ENCODE measurements at places on chromosomes 13 and 19.

DNA sequence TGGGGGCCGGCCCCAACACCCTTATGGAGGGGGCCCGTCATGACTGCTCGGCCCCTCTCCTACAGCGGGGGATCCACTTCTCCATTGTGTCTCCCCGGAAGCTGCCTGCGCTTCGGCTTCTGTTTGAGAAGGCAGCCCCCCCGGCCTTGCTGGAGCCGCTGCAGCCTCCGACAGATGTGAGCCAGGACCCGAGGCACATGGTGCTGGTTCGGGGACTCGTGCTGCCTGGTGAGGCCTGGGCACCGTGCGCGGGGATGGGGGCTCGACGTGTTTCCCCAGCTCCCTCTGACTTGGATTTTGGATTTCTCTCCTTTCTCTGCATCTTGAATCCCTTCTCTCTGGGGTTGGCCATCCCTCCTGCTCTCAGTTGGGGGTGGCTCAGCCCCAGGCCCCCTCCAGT, 11.6 kb downstream of the MED25 start:
- no peak for DNase-seq

DNA sequence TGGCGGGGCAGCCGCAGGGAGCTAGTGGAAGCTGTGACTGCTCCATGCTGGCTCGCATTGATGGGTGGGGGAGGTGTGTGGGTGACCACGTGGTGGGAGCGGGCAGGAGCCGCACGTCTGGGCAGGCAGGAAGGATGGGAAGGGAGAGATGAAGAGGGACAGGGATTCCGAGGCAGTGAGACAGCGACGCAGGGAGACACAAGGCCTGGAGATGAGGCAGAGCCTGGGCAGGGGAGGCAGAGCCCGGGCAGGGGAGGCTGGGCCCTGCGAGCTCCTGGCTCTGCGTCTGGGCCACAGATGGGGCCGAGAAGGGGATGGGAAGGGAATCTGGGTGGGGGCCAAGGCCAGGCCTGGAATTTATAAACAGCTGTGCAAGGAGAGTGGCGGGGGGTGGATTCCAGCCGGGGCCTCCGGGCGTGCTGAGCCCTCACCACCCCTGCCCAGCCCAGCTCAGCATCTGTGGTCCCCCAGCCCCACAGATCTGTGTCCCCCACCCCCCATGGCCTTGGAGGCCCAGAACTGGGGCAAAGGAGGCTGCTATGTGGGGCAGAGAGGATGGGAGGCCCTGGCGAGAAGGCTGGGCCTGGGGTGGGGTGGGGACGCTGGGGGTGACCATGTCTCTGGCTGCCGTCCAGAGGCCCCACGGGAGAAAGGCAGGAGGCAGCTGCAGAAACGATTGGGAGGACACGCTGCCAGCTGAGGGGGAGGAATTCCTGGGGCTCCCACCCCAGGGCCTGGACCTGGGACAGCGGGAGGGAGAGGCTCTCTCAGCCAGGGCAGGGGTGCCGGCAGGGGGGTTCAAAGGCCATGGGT, 6.0 kb downstream of the EHD2 start:
- peak; percentile 76 for DNase-seq

- no peak for DNase-seq
These were observed 56.0 kb upstream of the DOCK9 start for GRCh38 chr13:99033814-99034213.

DNA sequence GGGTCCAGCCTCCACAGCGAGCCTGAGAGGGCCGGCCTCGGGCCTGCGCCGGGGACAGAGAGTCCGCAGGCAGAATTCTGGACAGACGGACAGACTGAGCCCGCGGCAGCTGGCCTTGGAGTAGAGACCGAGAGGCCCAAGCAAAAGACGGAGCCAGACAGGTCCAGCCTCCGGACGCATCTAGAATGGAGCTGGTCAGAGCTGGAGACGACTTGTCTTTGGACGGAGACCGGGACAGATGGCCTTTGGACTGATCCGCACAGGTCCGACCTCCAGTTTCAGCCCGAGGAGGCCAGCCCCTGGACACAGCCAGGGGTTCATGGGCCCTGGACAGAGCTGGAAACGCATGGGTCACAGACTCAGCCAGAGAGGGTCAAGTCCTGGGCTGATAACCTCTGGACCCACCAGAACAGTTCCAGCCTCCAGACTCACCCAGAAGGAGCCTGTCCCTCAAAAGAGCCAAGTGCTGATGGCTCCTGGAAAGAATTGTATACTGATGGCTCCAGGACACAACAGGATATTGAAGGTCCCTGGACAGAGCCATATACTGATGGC, 490 bp downstream of the ITPKC start:
- DNase-seq: no peak

DNA sequence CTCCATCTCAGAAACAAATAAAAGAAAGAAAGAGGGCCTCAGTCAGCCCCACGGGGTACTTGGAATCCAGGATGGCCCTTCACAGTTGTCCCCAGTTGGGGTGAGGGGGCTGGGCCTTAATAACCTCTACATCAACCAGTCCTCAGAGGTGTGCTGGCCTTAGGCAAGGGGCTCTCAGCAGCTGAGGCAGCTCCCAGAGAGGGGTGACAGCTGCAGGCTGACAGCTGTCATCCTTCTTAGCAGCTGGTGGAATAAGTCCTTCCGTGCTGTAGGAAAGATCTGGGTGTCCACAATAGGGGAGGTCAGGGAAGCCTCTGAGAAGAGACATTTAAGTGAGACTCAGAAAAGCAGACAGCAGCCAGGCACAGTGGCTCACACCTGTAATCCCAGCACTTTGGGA, 7.4 kb downstream of the BCAM start:
- DNase-seq: no peak

GRCh38 chr13:75147946-75148345, 334.0 kb downstream of the TBC1D4 start:
- DNase-seq: no peak

- DNase-seq: no peak
These were observed 16.6 kb downstream of the ADAMTS10 start for GRCh38 chr19:8593931-8594330.

- DNase-seq: no peak
These were observed 205.0 kb upstream of the RFC3 start for GRCh38 chr13:33612641-33613638.

GRCh38 chr13:100680131-100680530, 5.5 kb upstream of the TMTC4 start:
- no peak for DNase-seq

DNA sequence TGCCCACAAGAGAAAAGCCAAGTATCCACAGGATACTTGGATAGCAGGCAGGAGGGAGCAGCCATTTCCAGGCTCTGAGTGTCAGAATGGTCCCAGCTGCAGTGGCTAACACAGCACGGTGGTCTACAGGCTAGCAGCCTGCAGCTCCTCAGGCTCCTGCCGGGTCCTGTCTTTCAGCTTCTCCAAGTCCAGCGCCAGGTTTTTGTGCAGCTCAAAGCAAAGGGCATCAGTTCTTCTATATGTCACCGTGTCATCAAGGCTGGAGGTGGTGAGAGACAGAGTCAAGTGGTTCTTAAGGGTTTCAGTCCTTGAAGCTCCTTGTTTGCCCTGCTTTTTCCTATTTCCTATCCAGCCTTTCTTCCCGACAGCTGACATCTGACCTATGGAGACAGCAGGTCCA, 188.6 kb downstream of the NUFIP1 start:
- no peak for DNase-seq

DNA sequence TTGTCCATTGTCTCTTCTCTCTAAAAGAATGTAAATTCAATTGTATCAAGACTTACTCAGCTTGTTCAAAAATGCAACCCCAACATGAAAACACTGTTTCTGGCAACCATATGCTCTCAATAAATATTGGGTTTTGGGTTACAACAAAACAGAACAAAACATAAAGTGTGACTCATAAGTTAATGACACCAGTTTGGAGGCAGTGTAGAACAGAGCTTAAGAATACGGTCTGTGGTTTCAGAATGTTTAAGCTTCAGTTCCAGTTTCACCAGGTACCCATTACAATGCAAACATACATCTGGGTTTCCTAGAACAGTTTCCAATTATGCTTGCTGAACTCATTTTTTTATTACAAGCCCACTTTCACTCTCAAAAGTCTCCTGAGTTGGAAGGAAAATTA, 285.8 kb upstream of the PCDH9 start:
- DNase-seq: no peak

- DNase-seq: no peak
These were observed 117.0 kb upstream of the SOX21 start for GRCh38 chr13:94829185-94829836.

GRCh38 chr19:31880283-31880682, 465.1 kb upstream of the ZNF507 start:
- DNase-seq: no peak

DNA sequence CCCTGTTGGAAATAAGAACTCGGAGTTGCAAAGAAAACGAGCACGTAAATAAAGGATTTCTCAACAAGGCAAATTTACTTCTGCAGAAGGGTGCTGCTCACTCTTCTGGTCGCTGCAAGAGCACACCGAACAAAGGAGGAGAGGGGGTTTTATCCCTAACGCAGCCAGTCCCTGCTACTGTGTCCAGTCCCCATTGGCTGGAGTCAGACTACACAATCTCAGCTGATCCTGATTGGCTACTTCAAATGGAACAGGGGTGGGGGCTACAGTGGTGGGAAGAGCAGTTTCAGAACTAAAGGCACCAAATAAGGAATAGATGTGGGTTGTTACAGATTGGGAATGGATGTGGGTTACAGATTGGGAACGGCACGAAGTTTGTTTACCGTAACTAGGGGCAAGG, 63.9 kb upstream of the MCF2L start:
- no peak for DNase-seq

DNA sequence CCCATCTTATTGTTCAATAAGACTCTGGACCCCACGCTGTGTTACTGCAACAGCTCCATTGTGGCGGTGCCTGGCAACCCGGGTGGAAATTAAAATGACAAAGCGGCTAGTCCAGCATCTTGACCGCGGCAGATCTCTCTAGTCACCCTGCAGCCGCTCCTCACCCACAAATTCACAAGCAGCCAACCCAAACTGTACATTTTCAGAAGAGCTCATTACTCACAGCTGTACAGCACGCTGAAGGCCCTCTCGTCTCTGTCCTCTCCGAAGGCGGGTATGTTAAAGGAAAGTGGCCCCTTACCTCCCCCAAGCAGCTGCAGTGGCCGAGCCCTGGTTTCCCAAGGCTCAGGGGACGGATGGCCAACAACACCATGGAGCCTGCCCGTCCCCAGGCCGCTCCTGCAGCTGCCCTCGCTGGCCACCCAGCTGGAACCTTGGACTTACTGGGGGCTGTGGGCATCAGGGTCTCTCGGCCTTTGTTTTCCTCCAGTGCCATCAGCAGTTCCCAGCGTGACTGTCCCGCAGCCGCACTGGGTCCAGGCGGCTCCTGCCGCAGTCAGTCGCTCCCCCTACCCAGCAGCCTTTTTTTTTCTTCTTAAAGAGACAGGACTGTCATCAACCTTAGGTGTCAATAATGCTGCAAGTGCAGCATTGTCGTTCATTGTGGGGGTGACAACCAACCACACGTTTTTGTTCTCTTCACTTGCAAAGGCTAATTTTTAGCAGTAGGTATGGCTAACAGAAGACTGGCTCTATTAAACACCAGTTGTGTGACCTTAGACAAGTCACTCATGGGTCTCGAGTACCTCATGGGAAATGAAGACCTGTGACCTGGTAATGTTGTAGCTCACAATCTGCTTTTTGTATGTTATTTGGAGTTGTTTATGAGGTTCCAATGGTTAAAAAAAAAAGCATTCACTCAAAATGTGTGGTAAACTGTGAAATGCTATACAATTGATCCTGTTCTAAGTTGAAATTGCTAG, at the start of gene SACS:
Gene SACS, minus strand, starts transcription at position 532 of the 983 bp plus-strand sequence. CDS start 22,463 bp downstream, outside the sequence.
- DNase-seq: no peak

All from non-pigmented ciliary epithelial cell (primary cell).